ENCODE measurements at places on chromosomes 3 and 15. TPM values are rescaled to one million over a fixed set of nuclear protein-coding genes. Genes with fewer than 3 reads are reported as not detected.

DNA sequence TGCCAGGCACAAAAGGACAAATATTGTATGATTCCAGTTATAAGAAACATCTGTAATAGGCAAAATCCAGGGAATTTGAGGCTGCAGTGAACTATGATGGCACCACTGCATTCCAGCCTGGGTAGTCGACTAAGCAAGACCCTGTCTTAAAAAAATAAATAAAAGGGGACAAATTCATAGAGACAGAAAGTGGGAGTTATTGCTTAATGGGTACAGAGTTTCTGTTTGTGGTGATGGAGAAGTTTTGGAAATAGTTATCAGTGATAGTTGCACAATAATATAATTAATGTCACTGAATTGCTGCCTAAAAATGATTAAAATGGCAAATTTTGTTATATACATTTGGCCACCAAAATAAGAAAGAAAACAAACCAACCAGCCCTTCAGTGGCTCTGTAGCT is 27.6 kb upstream of the CNBP start:
- no peak for DNase-seq

- no peak for DNase-seq
Measured at GRCh38 chr3:73427048-73427706, 197.6 kb downstream of the PDZRN3 start.

GRCh38 chr3:179464323-179465092 is 13.2 kb upstream of the GNB4 start:
- DNase-seq, result no peak

- DNase-seq, result no peak
Measured at GRCh38 chr15:88337993-88338392, 81.5 kb upstream of the NTRK3 start.

DNA sequence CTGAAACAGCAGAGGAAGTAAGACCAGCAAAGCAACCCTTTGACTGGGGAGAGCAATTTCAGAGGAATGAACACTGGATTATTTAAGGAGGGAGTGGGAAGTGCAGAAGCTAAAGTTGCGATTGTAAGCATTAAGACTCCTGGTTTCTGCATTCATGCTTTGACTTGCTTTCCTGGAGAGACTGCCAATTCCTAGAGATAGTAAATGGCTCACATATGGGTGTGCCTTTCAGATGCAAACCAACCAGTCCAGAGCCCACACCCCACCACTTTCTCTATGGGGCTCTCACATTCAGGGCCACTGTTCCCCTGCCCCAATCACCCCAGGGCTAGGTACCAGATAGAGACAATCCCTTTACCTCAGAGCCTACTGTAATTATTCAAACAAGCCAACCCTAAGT is 200.9 kb upstream of the EIF1B start:
- DNase-seq, result no peak

DNA sequence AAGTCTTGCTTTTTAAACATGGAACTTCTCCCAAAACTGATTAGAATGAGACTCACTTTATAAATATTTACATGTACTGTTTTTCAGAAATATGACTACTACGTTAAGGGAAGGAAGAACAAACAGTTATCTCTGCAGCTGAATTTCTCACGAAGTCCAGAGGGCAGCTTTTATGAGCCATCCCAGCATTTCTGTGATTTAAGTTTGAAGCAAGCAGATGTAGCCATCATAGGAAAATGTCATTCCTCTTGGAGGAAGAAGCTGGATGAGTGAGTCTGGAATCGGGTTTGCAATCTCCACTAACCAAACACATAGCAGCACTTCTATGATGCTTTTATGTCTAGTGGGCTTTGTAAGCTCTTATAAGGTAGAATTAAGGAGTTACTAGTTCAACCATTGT is 53.7 kb downstream of the SCN11A start:
- DNase-seq, result peak; percentile 38

DNA sequence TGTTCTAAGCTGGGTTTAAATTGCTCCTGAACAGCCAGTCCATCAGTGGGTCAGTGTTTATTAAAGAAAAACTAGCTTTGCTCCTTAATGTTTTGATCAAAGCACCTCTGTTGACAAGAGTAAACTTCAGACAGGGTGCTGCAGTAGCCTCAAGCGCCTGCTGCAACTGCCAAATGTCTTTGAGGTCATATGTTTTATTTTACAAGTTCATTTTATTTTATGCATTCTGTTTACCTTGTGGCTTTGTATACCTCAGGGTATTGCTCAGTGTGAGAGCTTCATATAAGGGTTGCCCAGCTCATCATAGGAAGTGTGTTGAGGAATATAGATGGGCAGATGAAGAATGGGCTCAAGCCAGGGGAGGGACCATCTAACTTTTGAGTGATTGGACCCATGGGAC is 8.5 kb downstream of the MYZAP start:
- peak; percentile 81 for DNase-seq

- no peak for DNase-seq
Measured at GRCh38 chr15:58407778-58408177, 24.0 kb upstream of the LIPC start.

DNA sequence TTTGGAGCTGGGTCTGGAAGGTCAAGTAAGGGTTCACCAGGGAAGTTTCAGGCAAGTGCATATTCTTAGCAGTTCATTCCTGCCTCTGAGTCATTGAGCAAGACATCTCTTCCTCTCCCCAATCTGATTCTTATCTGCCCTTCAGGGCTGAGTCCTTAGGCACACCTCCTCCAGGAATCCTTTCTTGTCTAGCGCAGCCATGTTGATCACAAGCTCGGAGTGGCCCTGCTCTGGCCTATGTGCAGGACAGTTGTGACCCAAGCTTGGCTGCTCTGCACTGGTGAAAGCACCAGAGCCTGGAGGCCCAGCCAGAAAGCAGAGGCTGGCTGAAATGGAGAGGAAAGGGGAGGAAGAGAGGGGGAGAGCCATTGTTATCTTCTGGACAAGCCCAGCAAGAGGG is 30.9 kb upstream of the MRPS22 start:
- DNase-seq, result peak; percentile 64

GRCh38 chr15:57259568-57260040 is 116.7 kb upstream of the CGNL1 start:
- DNase-seq, result no peak

DNA sequence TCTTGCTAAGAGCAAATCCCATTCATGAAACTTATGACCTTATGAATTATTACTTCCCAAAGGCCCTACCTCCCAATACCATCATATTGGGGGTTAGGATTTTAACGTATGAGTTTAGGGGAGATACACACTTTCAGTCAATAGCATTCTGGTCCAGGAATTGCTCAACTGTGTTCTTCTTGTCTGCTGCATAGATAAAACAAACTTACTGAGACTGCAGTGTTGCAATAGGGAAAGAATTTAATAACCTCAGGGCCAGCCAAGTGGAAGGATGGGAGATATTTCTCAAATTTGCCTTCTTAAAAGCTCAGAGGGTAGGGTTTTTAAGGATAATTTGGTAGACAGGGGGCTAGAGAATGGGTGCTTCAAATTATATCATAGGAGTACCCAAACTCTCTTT is 625.8 kb downstream of the OTOL1 start:
- no peak for DNase-seq

- no peak for DNase-seq
Measured at GRCh38 chr3:22593638-22594037, 609.5 kb upstream of the UBE2E2 start.

DNA sequence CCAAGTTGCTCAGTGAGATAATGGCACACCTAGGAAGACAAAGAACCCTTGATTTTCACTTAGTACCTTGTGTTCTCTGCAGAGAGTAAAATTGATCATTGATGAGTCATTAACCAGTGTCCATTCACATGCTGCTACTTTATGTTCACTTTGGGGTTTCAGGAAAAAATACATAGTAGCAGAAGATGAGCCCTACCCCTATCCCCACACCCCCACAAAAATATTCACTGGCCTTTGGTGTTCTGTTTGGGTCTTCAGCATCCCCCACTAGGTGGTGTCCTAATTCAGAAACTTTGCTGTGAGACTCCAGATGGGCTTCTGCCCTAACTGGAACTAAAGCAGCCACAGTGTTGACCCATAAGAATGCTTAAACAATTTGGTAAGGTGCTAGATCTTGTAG is 178.8 kb downstream of the KLHL25 start:
- DNase-seq, result peak; percentile 38

DNA sequence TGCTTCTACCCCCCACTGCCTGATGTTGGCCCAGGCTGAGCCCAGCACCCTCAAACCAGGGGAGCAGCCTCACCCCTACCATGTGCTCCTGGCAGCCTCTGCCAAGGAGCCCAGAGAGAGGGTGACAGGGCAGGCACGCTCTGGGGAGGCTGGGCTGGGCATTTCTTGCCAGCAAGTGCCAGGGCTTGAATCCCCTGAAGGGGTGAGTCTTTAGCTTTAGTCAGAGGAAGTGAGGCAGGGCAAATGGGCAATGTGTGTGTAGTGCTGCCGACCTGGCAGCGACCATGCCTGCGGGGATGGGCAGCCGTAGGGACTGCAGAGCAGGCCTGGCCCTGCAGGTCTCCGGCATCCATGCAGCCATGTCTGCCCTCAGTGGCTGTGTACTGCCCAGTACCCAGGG is 18.1 kb downstream of the DUSP7 start:
- DNase-seq, result peak; percentile 77

GRCh38 chr3:127008236-127008635 is 25.3 kb downstream of the PLXNA1 start:
- no peak for DNase-seq

Gene CAPN3
- 0.40 TPM for total RNA-seq

All from PC-3 (cell line).